A549 treated with Hydrocortisone at 1 μM for 4 hours (cell line): ENCODE measurements at places on chromosomes 6 and 20. TPM values are rescaled to one million over a fixed set of nuclear protein-coding genes. Genes with fewer than 3 reads are reported as not detected.

FOXC1 gene
- total RNA-seq, result 4.7 to 6.8 TPM (median 6.4 TPM) in 5 replicates

ERGIC3 gene
- 216 to 243 TPM (median 236 TPM) in 5 replicates for total RNA-seq

SSTR4 gene
- total RNA-seq, result 0.32 to 0.60 TPM (median 0.49 TPM) in 5 replicates

TSBP1 gene
- not detected in 5 replicates for total RNA-seq

KCNK15 gene
- total RNA-seq, result 0.31 to 0.72 TPM (median 0.53 TPM) in 5 replicates

SLC17A9 gene
- total RNA-seq, result 0.06 to 0.12 TPM (median 0.08 TPM) in 3 of 5 replicates, not detected in the others

TRAPPC3L gene
- total RNA-seq, result not detected in 5 replicates

NMBR gene
- total RNA-seq, result not detected in 5 replicates

IL20RA gene
- total RNA-seq, result 0.02 to 0.15 TPM (median 0.05 TPM) in 3 of 5 replicates, not detected in the others

APOM gene
- total RNA-seq, result 2.9 to 3.8 TPM (median 3.4 TPM) in 5 replicates

ARHGAP40 gene
- total RNA-seq, result 0.08 TPM in 1 of 5 replicates, not detected in the others

MMP24 gene
- total RNA-seq, result 29.2 to 32.4 TPM (median 29.6 TPM) in 5 replicates

SIGLEC1 gene
- total RNA-seq, result 0.02 to 0.03 TPM (median 0.02 TPM) in 3 of 5 replicates, not detected in the others

SLC32A1 gene
- total RNA-seq, result not detected in 5 replicates

HLA-DRB1 gene
- total RNA-seq, result not detected in 5 replicates

NUS1 gene
- 24.0 to 29.4 TPM (median 26.3 TPM) in 5 replicates for total RNA-seq

PRR18 gene
- 0.06 to 0.30 TPM (median 0.15 TPM) in 5 replicates for total RNA-seq

RFX6 gene
- not detected in 5 replicates for total RNA-seq

DOK5 gene
- 0.06 TPM in 1 of 5 replicates, not detected in the others for total RNA-seq

CCDC170 gene
- 0.03 to 0.12 TPM (median 0.08 TPM) in 4 of 5 replicates, not detected in the other for total RNA-seq

SPAG4 gene
- total RNA-seq, result 4.8 to 5.8 TPM (median 5.3 TPM) in 5 replicates

PAX1 gene
- not detected in 5 replicates for total RNA-seq

RBM24 gene
- total RNA-seq, result 6.1 to 7.7 TPM (median 6.4 TPM) in 5 replicates

IMPG1 gene
- total RNA-seq, result not detected in 5 replicates

HSPA1L gene
- total RNA-seq, result 1.2 to 2.0 TPM (median 1.6 TPM) in 5 replicates

CDH4 gene
- total RNA-seq, result 5.8 to 9.4 TPM (median 7.9 TPM) in 5 replicates

GRIK2 gene
- total RNA-seq, result 0.29 to 0.47 TPM (median 0.36 TPM) in 5 replicates

ZNF184 gene
- total RNA-seq, result 2.3 to 3.9 TPM (median 2.5 TPM) in 5 replicates

RNF182 gene
- total RNA-seq, result 2.9 to 4.1 TPM (median 3.2 TPM) in 5 replicates

LRFN2 gene
- total RNA-seq, result 0.02 TPM in 1 of 5 replicates, not detected in the others

SLC44A4 gene
- 0.03 to 0.14 TPM (median 0.06 TPM) in 4 of 5 replicates, not detected in the other for total RNA-seq

HCRTR2 gene
- not detected in 5 replicates for total RNA-seq

RAD21L1 gene
- total RNA-seq, result not detected in 5 replicates

SLC35D3 gene
- total RNA-seq, result 0.05 to 0.09 TPM (median 0.06 TPM) in 3 of 5 replicates, not detected in the others

C20orf144 gene
- total RNA-seq, result 0.05 to 0.13 TPM (median 0.08 TPM) in 5 replicates

FKBP1C gene
- total RNA-seq, result 1.8 to 2.4 TPM (median 2.1 TPM) in 5 replicates

CTCFL gene
- 0.02 TPM in 1 of 5 replicates, not detected in the others for total RNA-seq

BMP2 gene
- 0.30 to 0.43 TPM (median 0.32 TPM) in 5 replicates for total RNA-seq

MANEA gene
- total RNA-seq, result 2.0 to 4.1 TPM (median 3.6 TPM) in 5 replicates
